ENCODE measurements at places on chromosomes 5 and 9.

DNA sequence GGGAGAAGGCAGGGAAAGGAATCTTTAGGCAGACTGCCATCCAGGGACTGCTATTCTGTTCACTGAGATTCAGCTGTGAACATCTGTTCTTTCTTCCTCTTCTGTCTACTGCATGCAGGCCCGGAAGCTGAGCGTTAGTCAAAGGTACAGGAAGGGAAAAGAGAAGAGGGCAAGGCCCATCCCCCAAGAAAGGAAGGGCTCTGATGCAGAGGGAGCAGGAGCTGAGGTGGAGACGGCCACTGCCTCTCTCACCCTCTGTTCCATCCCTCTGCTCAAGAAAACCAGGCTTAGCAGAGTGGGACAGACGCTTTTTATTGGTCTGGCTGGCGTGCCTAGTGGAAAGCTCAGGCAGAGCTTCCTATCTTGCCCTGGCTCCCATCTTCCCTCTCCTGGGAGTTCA lies 57.6 kb downstream of the PFDN1 start:
- no peak for DNase-seq

GRCh38 chr9:10661376-10661775 lies 48.6 kb upstream of the PTPRD start:
- DNase-seq: no peak

- no peak for DNase-seq
These were observed 4.4 kb upstream of the OR2S2 start for GRCh38 chr9:35962126-35962906.

DNA sequence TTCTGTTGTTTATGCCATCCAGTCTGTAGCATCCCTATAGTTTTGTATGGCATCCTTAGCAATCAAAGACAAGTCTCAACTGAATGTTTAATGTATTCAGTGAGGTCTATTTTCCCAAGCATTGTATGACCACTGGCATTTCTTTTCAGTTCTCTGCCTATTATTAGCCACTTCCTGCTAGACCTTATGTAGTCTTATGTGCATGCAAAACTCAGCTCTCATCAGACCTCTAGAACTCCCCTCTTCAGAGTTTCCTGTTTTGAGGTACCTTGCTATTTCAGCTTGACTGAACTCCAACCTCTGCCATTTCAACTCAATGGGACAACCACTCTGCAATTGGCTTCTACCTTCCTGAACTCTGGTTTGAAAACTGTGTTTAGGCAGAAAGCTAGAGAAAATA lies 113.2 kb downstream of the SLC25A46 start:
- DNase-seq: no peak

DNA sequence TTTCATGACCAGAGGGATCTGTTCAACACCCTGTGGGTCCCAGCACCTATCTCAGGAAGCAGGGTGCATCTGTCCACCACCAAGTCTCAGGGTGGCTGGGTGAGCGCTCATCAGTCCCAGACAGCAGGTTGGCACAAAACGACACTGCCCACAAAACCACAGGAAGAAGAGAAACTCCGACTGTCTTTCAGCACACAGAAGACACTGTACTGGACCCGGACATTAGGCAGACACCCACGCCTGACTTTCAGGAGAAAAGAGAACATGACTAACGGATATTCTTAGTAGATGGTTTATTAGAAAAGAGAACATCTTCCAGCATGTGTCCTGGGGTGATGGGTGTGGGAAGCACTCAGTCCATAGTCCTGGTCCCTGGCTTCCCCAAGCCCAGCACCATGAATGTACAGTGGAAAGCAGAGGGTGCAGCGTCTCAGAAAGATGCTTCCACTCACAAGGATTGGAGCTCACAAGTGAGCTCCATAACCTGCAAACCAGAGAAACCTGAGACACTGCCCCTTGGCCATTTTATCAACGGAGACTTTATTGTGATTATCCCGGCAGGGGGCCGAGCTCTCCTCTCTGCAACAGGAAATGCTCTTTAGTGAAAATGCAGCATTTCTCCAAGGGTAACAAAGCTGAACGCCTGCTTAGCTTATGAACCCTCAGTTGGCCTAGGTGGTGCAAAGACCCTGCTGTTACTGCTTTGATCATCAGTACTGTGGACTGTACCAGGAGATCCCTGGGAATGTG lies 35.8 kb upstream of the LCP2 start:
- peak; percentile 42 for DNase-seq

GRCh38 chr9:18739641-18740318 lies 265.8 kb downstream of the ADAMTSL1 start:
- DNase-seq: no peak

DNA sequence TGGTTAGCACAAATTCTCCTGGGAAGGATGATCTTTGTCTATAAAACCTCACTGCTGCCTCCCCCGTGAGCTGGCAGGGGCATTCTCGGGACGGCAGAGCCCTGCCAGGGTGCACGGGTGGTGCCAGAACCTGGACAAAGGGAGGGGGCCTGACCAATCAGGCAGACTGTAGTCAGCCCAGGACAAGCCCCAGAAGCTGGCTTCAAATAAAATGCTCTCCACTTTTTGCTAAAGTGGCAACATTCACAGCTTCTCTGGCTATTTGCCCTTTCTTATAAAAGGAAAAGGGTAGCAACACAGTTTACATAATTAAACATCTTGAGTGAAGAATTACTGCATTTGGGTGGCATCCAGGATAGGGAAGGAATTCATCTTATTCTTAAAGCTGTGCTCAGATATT lies 14.4 kb downstream of the IL9 start:
- peak; percentile 67 for DNase-seq

DNA sequence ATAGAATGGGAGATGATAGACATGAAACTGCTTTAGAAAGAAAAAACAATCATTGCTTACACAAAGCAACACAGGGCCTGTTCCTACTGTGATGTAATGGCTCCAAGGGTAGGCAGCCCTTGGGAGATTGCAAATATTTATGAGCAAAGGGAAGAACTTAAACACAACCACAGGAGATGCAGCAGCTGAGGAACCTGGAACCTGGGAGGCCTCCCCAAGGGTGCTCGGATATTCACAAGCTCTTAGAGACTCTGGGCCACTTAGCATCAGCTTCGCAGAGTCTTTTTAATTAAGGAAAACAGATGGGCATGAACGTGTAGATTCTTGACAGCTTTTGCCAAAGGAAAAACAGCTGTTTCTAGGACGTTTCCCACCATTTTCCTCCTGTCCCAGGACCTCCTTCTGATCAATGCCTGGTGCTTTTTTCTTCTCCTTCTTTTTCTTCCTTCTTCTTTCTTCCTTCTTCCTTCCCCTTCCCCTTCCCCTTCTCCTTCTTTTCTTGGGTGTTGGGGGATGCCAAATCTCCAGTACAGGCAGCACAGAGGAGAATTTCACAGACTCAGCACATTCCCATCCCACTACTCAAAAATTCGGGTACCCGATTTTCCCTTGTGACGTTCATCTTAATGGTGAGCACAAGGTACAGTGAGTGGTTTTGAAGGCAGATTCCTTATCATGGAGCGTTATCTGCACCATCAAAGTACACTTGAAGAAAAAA lies 28.1 kb upstream of the TCF7 start:
- DNase-seq: no peak

GRCh38 chr5:74272831-74273451 lies 367.6 kb downstream of the ENC1 start:
- DNase-seq: no peak

GRCh38 chr5:154406231-154406630 lies 39.6 kb upstream of the SAP30L start:
- no peak for DNase-seq

GRCh38 chr5:60961685-60962084 lies 16.7 kb downstream of the NDUFAF2 start:
- no peak for DNase-seq

- DNase-seq: peak; percentile 67
These were observed 51.0 kb upstream of the IFNK start for GRCh38 chr9:27473111-27473529.

- DNase-seq: no peak
These were observed 196.2 kb downstream of the PCSK1 start for GRCh38 chr5:96236831-96237230.

DNA sequence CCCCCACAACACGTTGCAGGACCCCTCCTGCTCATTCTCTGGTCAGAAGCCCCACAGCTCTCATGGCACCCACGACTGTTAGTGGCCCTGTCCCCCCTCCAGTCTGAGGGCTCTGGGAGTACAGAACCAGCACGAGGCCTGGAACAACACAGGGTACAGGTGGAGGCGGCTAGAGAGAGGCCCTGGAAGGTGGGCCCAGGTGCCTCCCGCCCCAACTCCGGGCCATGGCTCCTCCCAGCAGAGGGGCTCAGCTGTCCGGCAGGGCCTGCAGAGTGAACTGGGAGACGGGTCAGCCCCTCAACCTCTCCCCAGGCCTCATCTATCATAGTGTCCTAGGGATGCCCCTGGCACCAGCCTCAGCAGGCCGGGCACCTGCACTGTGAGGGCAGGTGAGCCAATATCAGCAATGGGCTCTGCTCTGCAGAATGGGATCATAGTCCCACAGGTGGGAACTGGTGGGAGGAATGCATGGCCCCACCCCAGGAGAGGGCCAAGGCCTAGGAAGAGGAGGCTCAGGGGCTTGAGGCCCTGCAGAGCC lies 58.6 kb downstream of the BARX1 start:
- DNase-seq: no peak

- DNase-seq: no peak
These were observed 336.7 kb downstream of the FAM170A start for GRCh38 chr5:119966028-119966427.

GRCh38 chr9:76692458-76693129 lies 71.6 kb upstream of the PCA3 start:
- no peak for DNase-seq

DNA sequence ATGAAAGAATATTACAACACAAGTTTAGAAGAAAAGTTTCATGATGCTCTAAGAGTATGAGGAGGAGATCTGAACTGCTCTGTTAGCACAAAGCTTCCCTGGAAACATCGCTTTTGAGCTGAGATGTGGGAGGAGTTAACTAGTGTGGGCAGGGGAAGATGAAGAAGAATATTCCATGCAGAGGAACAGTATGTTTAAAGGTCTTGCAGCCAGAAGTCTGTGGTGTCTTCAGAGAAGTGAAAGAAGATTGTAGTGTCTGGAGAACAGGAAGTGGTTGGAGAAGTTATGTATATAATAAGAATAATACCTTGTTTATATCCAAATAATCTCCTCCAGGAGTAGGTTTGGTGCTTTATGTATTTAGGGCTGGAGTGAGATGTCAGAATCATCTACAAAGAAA lies 406.7 kb downstream of the MAN2A1 start:
- DNase-seq: peak; percentile 11

GRCh38 chr9:87515588-87516221 lies 18.0 kb downstream of the DAPK1 start:
- DNase-seq: no peak

DNA sequence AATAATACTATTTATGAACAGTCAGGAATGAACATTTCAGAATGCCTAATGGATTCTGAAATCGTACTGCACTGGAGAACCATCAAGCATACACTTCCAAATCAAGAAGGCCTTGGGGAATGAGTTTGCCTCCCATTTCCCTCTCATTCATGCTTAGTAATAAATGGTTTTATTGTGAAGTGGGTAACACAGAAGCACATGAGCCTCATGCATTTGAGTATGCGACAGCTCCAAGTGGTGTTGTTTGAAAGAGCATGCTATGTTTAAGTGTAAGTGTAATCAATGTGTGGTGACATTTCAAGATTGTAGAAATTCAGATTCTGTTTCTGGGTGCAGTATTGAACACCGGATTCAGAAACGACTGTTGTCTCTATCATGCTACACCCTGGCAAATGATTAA lies 60.0 kb downstream of the SGCD start:
- DNase-seq: peak; percentile 46

DNA sequence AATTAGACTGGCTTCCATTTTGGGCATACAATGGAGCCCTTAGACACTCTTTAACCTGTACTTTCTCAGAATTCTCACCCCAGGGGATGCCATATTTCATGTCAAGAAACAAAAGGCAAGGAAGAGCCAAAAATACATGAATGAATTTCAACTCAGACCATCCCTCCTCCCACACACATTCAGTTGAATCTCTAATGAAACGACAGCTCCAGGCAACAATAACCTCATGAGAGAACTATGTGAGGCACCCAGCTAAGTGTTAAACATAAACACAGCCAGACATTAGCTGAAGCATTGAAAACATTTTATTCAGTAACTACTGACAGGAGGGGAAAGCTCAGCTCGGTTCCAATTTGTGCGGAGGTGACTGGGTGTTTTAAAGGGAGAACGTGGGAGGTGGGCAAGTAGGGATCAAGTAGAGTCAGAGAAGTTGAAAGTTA lies 1359.1 kb upstream of the CDH9 start:
- no peak for DNase-seq

- no peak for DNase-seq
These were observed 101.3 kb downstream of the NUDT12 start for GRCh38 chr5:103461243-103461642.

DNA sequence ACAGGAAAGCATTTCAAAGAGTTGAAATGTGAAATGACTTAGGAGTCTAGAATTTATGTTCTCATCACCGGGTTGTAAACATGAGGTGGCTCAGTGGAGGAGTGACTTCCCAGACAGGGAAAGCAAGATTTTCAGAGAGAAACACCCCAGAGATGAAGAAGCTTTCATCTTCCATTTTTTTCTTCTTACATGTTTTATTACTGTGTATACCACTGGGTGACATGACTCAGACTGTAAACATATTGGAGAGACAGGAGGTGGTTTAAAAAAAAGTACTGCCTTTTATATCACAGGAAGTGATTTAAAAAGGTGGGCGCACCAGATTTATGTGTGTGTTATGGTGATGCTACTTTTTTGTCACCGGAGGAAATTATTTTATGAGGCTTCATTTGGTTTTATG lies 209.1 kb upstream of the TUT7 start:
- DNase-seq: no peak

DNA sequence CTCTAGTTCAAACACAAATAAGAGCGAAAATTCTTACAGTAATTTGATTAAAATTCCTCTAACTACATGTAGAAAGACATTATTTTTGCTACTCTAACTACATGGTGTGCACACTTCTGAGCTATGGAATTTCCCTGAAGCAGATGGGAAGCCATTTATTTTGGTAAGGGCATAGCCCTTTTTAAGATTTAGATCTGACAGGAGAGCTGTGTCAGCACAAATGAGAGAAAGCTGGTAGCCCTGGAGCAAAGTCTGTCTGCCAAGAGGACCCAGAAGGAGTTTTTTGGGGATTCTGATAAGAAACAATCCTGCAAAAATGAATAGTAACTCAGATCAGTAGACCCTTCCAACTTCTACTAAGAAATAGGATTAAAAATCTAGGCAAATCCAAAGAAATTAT lies 595.9 kb upstream of the MEF2C start:
- DNase-seq: no peak

- DNase-seq: no peak
These were observed 61.6 kb downstream of the SETX start for GRCh38 chr9:132293145-132293721.

GRCh38 chr5:90562341-90562740 lies 3.7 kb downstream of the ADGRV1 start:
- no peak for DNase-seq

DNA sequence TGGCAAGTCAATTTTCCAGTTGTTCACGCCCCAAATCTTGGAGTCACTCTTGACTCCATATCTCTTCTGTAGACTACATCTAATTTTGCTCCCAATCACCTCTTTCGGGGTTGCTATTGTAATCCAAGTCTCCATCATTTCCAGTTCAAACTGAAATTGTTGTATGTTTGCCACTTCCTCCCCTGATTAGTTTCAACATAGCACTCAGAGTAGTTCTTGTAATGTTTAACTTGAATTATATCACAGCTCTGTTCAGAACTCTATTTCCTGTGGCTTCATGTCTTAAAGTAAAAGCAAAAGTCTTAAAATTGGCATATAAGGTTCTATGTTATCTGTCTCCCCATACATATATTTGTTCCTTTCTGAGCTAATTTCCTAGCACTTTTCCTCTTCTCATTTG lies 348.5 kb upstream of the RIOK2 start:
- no peak for DNase-seq
